ENCODE measurements at places on chromosomes 1 and 21.

DNA sequence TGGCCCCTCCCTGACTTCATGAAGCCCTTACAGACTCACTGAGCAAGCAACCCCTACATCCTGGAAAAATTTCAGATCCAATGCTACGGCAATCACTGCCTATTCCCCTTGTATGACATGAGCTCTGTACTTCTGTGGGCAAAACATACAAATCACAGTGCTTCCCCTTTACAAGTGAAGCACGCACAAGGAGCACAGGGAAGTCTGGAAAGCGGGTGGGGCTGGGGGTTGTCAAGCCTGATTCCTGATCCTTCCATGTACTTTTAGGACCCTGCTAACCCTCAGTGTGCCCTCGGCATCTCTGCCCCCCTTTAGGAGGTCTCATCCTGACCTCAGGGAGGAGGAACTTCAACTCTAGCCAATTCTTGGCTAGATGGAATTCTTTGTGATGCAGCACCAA, 405.7 kb upstream of the POU3F1 start:
- no peak for DNase-seq

- DNase-seq = no peak
Observed at GRCh38 chr21:33414926-33415325, 11.7 kb downstream of the IFNGR2 start.

GRCh38 chr21:43827015-43827611, 37.7 kb downstream of the RRP1 start:
- DNase-seq = no peak

- DNase-seq = no peak
Observed at GRCh38 chr1:243730487-243731150, 119.4 kb downstream of the AKT3 start.

- DNase-seq = no peak
Observed at GRCh38 chr1:173023343-173023742, 27.4 kb downstream of the TNFSF18 start.

GRCh38 chr1:76285578-76286135, 211.1 kb downstream of the ST6GALNAC3 start:
- no peak for DNase-seq

DNA sequence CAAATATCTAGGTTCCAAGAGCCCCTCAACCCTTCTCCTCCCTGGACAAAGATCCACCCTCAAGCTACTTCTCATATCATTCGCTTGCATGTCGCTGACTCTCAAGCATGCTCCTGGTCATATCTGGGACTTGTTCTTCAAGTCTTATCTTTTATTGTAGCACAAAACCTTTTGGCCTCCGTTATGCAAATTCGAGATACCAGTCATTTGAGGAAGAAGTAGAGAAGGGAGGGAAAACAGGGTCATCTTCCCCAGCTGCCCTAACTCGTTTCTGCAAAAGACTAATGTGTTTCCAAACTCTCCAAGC, 63.8 kb upstream of the ETS2 start:
- DNase-seq = no peak

GRCh38 chr1:44696101-44696500, 21.6 kb downstream of the ARMH1 start:
- no peak for DNase-seq

DNA sequence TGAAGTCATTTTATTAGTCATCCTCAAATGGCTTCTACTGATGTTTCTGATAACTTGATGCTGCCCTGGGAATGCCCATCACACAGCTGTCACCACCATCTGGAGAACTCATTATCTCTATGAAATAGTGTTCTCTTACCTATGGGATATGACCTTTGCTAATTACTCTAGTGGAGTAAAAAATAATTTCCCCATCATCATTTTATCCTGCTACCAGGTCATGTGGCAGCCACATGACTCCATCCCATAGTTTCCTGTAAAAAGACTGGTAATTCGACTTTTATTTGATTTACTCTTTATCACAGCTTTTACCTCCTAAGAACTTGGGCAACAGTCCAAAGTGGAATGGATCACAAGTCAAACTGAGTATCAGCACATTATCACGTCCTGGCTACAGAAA, 76.1 kb upstream of the USP25 start:
- no peak for DNase-seq

DNA sequence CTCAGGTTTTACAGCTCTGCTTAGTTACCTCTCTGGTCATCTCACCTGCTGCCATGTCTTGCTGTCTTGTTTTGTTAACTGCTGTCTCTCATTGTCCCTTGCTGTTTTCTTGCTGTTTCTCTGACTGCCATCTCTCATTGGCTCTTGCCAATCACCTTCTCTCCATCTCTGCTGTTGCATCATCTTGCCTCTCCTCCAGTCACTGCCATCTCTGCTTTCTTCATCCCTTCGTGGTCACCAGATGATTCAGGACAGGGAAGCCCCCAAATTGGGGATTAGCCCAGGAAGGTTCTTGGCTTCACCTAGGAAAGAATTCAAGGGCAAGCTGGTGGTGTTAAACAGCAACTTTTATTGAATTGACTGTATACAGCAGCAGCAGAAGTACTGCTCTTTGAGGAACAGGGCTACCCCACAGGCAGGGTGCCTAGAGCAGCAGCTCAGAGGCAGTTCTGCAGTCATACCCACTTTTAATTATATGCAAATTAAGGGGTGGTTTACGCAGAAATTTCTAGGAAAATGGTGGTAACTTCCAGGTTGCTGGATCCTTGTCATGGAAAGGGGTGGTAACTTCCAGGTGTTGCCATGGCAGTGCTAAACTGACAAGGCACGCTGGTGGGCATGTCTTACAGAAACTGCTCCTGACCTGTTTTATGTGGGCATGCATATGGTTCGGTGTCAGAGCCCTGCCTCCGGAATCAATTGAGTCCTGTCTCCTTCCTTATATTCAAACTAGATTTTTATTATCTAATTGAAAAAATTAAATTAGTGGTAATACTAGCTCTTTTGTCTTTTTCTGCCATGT, 33.4 kb downstream of the SUCO start:
- DNase-seq = no peak

- no peak for DNase-seq
Observed at GRCh38 chr1:8031176-8031785, 5.2 kb upstream of the ERRFI1 start.

- DNase-seq = no peak
Observed at GRCh38 chr1:116957646-116958045, 43.9 kb upstream of the CD101 start.

DNA sequence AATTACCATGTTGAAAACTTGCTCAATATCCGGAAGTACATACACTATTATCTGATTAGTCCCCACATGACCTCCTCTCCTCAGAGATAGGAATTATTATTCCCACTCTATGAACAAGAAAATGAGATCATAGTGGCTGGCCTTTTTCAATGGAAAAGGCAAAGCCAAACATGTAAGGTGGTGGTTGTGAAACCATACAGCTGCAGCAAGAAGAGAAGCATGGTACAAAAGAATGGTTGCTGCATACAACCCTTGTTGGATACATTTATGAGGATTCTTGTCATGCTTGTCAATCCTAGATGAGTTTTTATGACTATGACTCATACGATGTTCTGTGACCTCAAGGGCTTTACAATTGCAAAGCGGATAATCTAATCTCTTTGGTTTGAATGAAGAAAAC, 514.7 kb downstream of the PLPP3 start:
- DNase-seq = no peak

DNA sequence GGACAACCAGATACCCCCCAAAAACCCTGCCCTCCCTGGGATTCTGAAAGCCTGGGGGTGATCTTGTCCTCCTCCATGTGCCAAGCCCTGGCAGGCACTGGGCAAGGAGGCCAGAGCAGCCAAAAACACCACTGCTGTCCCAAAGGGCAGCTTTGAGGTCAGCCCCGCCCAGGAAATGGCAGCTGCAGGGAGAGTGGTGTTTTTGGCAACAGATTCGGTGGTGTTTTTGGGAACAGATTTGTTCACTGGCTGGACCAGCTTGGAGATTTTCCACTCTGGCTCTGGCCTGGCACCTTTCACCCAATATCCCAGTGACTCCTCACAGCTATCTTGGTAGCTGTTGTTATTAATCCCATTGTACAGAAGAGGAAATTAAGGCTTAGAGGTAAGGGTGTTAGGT, 34.7 kb downstream of the LRP8 start:
- no peak for DNase-seq

DNA sequence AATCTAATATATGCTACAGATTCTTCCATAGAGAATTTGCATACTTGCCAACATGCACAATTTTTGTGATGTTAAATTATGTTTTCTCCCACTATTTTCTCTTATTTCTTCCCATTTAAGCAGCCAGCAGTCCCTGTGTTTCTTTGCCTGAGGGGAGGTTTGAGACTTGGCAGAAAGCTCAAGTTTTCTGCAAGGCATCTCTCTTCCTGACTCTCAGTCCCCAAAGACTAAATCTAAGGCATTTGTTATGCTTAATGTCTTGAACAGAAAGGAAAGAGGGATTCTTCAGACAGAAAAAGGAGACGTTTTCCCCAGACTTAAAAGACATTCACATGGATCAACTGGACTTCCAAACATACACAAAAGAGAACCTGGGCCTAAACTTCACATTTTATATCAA, 354.4 kb downstream of the RYR2 start:
- no peak for DNase-seq

- no peak for DNase-seq
Observed at GRCh38 chr1:77063118-77063517, 156.1 kb downstream of the PIGK start.

GRCh38 chr1:112061901-112062320, 72.4 kb upstream of the KCND3 start:
- no peak for DNase-seq

- no peak for DNase-seq
Observed at GRCh38 chr1:30417001-30417700, 306.2 kb downstream of the MATN1 start.

DNA sequence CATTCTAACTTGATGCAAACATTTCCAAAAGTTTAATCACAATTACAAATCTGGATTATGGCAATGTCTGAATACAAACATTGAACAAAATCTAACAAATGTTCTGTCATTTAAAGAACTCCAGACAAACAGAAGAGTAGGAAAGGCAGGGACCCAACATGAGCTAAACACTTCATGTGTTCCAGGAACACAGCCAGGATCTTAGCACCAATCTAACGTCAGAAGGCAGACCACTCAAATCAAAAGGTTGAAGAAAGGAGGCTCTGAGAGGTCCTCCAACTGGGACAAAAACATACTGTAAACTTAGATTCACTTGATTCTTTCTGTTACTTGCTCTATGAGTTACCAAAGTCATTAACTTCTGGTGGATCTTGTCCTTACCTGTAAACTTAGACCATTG, 374.0 kb downstream of the NEGR1 start:
- no peak for DNase-seq

GRCh38 chr1:14373081-14373758, 225.3 kb upstream of the KAZN start:
- no peak for DNase-seq

GRCh38 chr21:33825915-33826314, 89.7 kb downstream of the ATP5PO start:
- DNase-seq = no peak

GRCh38 chr21:37383086-37383485, 16.5 kb downstream of the DYRK1A start:
- DNase-seq = no peak

DNA sequence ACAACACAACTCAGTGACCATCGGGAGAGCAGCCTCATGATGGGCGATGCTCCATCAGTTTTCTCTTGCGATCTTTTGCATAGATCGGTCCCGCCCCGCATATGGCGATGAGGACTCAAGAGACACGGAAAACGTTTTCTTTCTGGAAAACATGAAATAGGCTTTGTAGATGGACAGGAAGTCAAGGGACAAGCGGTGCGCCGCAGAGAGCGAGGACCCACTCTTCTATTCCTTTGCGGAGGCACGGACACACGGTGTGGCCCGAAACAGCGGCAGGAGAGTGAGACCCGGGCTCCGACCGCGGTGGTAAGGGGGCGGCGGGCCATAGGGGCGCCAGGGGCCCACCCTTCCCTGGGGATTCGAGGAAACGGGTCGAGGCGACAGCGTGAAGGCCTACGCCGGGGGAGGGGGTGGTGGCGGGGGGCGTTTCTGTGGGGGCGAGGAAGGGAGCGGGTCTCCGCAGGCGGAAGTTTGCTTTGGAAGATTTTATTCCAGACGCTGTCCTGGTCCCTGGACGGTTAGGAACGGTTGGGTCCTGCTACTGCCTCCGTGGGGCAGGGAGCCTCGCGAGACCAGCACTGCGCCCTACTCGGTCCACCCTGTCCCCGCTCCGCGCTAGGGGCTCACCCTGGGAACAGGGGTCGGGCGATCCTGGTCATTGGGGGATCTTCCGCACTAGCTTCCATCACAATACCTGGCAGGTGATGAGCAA, 796 bp upstream of the TDRKH start:
- no peak for DNase-seq

DNA sequence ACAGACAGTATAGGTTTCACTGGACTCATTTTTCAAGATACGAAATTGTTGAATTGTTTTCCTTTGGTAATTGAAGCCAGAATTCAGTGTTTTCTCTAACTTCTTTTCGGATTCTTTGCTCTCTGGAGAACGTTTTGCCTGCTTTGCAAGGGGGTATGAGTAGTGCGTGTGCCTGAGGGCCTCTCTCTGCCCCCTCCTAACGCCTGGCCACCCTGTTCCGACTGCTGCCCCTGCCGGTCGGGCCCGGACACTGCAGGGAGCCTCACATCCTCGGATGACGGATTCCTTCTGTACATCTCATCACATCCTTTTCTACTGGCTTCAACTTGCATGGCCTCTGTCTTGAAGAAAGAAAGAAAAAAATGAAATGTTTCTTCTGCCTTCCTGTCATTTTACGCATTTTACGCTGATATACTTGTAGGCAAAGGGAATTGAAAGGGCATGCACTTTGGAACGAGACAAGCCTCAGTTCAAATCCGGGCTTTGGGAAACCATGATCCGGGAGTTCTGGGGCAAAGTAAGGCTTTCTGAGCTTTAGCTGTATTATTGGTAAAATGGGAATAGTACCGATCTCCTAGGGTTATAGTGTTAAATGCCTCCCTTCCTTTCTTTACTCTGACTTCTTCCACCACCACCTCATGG, 65.1 kb downstream of the DISC1 start:
- no peak for DNase-seq

DNA sequence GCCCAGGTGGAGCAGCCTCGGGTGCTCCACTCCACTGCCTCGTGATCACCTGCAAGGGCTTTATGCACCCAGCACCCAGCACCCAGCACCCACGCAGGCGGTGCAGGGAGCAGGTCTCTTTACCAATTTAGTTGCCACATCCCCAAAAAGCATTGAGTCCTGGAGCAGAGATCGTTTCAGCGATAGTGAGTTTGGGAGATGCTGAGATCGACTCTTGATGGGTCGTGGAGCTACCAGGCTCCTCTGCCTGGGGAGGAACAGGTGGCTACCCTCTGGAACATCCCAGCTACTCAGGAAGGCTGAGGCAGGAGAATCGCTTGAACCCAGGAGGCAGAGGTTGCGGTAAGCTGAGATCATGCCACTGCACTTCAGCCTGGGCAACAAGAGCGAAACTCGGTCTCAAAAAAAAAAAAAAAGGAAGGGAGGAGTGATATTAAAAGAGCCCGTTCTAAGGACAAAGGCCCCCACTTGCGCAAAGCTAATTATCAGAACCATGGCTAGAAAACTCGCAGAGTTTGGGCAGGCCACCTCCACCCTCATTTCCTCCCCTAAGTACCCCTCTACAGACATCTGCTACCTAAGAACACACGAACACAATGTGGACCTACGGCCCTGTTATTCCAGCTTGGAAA, 106.5 kb upstream of the SLC45A1 start:
- no peak for DNase-seq
